ENCODE measurements at places on chromosomes 11 and 22. TPM values are rescaled to one million over a fixed set of nuclear protein-coding genes. Genes with fewer than 3 reads are reported as not detected.

MMP1 gene
- 0.23 TPM for polyA plus RNA-seq

DERL3 gene
- polyA plus RNA-seq, result 3.2 TPM

MYO7A gene
- 3.7 TPM for polyA plus RNA-seq

APOA5 gene
- not detected for polyA plus RNA-seq

DNA sequence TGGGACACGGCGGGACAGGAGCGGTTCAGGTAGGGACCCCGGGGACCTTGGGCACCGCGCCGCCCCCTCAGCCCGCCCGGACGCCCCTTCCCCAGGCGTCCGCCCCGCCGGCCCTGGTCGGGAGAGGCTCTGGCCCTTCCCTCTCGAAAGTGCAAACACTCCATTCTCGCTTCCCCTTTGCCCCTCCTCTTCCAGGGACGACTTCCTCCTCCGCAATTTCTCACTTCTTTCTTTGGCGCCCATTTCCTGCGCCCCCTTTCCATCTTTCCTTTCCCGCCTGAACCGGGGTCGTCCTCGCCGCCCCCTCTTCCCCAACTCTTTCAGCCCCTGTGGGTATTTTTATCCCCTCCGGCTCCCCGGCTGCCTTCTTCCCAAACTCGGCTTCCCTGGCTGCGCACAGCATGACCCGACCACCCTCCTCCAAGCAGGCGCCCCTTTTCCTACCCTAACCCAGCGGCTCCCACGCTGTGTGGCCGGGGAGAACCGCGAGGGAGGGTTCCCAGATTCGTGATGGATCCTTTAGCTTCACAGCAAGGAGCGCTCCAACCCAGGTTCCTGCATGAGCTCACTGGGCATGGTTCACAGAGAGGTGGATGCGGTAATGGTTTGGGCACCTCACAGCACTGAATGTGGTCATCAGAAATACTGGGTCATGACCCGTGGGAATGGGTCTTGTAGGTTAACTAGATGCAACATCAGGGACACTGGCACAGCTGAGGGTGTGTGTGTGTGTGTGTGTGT lies 689 bp downstream of the RAB39A start:
- peak; percentile 3 for DNase-seq

- DNase-seq, result no peak
These were observed 11.3 kb downstream of the IL17RA start for GRCh38 chr22:17096071-17096470.

- DNase-seq, result peak; percentile 18
These were observed 39.3 kb downstream of the ZNF202 start for GRCh38 chr11:123702139-123702538.

DNA sequence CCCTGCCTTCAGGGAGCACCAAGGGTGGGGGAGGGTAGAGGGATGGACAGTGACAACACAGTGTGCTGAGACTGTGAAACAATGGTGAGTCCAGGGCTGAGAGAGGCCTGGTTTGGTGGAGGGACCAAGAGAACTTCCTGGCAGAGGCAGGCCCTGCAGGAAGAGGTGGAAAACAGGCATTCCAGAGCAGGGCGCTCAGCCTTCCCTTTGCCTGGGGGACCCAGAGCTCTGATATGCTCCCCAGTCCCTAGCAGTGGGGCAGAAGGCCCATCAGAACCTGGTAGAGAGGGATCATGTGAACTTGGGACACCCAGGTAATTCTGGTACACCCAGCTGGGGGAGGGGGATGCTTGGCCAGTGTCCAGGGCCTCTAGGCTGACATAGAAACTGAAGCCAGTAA lies 17.2 kb upstream of the UVRAG start:
- DNase-seq, result no peak

DNA sequence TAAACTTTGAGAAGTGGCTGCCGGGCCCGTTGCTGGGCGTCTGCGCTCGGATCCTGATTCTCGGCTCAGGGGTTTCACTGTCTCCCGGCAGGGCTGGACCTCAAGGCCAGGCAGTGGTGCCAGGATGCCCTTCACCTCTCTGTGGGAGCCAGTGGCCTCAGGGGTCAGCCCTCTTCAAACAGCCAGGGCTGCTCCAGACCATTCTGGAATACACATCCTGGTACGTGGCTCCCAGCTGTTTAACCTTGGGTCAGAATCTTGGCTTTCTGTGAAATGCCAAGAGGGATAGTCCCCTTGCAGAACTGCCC lies 70.5 kb downstream of the MPPED1 start:
- DNase-seq, result no peak
